ENCODE measurements at places on chromosomes 2 and 18.

DNA sequence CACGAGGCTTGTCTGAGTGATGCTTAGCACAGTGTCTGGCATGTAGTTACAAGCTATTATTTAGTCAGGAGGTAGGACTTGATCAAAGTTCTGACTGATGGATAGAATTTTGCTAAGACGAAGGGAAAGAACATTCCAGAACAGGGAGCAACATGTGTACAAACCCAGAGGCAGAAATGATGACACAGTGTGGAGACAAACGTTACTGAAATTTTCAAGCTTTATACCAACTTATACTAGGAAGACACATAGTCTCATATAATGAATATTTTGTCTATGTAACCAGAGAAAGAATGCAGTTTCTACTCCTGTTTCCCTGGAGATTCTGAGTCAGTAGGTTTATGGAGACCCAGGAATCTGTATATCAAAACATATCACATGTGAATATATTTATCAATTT lies 123.4 kb downstream of the FAM124B start:
- DNase-seq, result no peak

GRCh38 chr2:100984892-100985307 lies 17.2 kb upstream of the RPL31 start:
- peak; percentile 80 for DNase-seq

GRCh38 chr2:239724194-239724849 lies 300.8 kb downstream of the NDUFA10 start:
- DNase-seq, result no peak

- no peak for DNase-seq
Observed at GRCh38 chr2:133413863-133414262, 154.4 kb downstream of the NCKAP5 start.

DNA sequence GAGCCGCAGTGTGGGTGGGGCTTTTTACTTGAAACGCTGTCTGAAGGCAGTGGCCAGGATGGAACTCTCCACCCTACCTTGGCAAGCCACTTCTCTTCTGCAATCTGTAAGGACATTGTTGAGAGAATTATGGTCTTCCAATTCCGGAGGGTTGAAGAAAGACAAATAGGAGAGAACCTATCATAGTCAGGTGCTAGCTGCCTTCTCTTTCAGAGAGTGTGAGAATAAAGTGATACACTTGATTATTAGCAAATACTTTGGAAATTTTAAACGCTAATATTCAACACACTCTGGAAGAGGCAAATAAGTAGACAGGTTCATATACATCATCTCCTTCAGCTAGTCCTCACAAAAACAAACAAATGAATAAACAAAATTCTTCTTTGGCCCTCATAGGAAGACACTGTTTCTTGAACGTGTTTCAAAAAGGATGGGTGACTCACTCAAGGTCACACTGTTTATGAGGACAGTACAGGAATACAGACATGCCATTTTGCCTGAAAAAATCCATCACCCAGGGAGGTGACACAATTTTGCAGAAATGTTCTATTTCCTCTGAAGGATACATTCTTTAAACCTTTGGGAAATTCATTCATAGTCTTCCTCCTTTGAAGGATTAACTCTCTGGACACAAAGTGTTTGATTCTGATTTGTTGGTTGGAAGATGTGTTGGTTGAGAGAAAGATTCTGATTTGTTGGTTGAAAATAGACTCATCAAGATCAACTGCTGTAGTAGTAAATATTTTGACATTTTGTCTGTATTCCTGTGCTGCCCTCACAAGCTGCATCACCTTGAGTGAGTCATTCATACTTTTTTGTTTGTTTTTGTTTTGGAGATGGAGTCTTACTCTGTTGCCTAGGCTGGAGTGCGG lies 2.2 kb upstream of the IL1RN start:
- peak; percentile 66 for DNase-seq

DNA sequence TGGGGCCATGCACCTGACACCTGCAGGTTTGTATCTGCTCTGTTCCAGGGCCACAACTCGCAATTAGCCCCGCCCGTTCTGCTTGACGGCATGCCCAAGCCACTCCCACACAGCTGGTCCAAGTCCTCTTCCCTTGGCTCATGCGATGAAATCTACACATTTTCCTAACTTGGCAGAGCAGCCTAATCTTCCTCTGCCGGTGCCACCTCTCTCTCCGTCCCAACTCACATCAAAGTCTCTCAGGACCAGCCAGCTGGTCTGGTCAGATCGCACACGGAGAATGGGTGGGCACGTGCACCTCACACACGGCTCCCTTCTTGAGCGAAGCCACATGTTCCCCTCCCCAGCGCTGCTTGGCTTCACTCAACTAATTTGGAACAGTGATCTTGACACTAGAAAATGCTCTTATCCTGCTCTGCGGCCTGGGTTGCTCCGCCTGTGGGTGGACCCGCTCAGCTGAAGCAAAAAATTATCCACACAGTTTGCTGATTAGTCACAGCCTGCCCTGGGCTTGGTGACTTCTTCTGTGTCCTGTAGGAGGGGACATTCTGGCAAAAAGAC lies 176.7 kb downstream of the NRP2 start:
- no peak for DNase-seq

GRCh38 chr2:132897111-132897510 lies 227.1 kb upstream of the LYPD1 start:
- DNase-seq, result no peak

GRCh38 chr2:29063056-29063455 lies 11.3 kb downstream of the PCARE start:
- no peak for DNase-seq

GRCh38 chr2:101253703-101254450 lies 1.2 kb downstream of the CNOT11 start:
- DNase-seq, result peak; percentile 46

DNA sequence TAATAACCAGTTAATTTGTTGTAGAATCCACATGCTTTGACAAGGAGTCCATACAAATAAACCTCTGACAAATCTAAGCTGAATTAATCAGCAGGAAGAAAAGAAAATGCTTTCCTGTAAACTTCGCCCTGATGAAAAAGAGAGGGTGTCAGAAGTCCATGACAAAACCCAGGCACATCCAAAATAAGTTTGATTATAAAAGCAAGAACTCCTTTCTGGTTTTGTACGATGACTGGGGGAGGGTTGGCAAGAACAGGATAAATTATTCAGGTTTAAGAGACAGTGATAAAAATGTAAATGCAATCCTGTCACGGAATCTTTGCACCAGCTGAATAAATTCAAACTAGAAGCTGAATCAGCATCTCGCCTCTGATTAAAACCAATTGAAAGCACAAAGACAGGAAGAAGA lies 469.2 kb upstream of the TNP1 start:
- no peak for DNase-seq
